ENCODE measurements at places on chromosomes 7 and 10.
A peak's percentile ranks its signal among the peaks of the same experiment; 100 is the strongest.

GRCh38 chr7:102190776-102191350, 95.8 kb upstream of the SH2B2 start:
- DNase-seq, result no peak

GRCh38 chr7:33926535-33926934, 21.2 kb downstream of the BMPER start:
- no peak for DNase-seq

DNA sequence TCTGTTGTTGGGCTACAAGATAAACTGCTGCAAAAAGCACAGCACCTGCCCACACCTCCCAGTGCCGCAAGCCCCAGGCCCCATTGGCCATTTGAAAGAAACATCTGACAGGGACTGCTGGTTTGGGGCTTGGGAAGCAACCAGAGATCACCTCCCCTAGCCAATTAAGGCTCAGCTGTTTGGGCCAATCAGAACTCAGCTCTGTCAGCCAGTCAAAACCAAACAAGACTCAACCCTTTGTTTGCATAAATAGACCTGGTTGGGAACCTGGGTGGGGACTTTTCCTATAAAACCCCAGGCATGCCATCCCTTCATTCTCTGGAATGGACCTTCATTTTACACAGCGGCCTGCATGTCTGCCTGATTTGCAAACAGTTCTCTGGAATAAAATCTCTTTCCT, 17.2 kb upstream of the NME8 start:
- DNase-seq, result no peak

- DNase-seq, result no peak
Measured at GRCh38 chr7:3748389-3748788, 447.3 kb downstream of the SDK1 start.

GRCh38 chr7:128869944-128870285, 7.3 kb downstream of the ATP6V1F start:
- no peak for DNase-seq

- no peak for DNase-seq
Measured at GRCh38 chr7:138669364-138669763, 31.8 kb downstream of the SVOPL start.

- no peak for DNase-seq
Measured at GRCh38 chr7:110898516-110898915, 192.4 kb upstream of the LRRN3 start.

DNA sequence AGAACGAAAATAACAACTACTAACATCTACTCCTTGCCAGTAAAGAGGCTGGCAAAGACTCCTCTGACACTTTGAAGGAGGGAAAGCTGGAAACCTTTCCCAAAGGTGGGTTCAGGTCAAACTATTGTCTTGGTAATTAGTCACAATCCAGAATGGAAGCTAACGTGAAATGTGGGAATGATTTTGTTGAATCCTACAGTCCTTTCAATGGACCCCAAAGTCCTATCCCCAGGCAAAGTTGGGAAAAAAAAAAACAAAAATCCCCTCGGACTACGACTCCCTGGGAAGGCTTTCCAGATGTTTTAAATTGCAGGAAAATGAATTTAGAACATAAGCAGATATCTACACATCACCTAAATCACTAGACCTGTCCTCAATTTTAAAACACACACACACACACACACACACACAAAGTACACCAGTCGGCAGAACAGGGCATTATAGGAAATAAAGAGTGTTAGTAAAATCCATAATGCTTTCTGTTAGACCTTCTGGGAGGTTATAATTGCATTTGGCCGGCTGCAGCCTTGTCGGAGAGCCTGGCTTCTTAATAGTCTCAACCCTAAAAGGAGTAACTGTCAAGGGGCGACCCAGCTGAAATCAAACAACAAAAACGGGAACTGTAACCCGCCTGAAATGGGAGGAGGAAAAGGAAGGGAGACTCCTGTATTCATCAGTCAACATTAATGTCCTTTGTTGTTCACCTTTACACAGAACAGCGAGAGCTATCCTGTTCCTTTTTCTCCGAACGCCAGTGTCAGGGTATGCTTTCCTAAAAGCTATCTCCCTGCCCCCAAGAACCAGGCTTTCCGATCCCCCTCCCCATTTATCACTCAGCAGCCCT, 1.5 kb downstream of the DOCK4 start:
- peak; percentile 30 for DNase-seq

DNA sequence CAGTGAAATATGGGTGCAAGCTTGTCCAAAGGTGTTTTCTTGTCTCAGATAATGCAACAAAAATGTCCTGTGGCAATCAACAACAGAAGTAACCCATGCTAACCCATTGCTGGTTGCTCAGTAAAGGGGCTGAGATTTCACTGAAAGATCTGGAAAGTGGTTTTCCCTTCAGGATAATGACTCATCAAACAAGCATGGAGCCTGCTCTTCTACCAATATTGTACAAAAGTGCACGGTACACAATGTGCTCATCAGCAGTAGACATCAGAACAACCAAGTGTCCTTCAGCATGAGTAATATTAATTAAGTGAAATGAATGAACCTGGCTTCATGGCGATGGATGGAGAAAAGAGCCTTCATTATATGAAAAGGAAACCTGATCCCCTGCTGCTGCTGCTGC, 287.1 kb upstream of the NEBL start:
- DNase-seq, result no peak

DNA sequence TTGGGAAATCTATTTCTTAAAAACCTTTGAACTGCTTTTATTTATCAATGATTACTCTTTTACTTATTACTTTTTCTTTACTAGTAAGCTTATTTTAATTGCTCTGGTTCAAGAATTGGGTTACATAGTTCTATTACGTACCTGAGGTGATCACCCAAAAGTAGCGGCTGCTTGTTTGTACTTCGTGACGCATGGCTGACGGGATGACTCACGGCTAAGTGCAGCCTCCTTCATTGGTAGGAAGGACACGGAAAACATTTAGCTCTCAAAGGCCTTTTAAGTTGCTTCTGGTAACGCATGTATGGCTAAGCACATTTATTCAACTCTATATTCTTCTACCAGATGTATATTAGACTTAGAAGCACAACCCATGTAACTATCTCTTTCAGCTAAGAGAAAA, 285.8 kb upstream of the SP4 start:
- no peak for DNase-seq

GRCh38 chr10:110815354-110816004, 56.2 kb upstream of the PDCD4 start:
- no peak for DNase-seq

DNA sequence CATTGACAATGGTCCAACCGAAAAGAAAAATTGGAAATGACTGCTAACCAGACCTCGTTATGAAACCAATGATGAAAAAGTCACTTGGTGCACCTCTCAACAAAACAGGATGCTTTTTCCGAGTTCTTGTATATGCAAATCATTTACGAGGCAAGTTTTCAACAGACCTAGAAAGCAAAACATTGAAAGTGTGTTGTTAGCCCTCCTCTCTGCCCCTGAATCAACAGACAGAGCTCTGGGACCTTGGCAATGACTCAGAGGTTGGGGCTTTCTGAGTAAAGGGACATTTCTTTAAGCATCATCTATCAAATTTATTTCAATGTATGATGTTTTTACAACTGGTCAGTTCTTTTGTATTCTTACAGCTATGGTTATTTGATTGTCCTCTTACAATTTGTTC, 16.3 kb upstream of the DKK1 start:
- DNase-seq, result no peak

DNA sequence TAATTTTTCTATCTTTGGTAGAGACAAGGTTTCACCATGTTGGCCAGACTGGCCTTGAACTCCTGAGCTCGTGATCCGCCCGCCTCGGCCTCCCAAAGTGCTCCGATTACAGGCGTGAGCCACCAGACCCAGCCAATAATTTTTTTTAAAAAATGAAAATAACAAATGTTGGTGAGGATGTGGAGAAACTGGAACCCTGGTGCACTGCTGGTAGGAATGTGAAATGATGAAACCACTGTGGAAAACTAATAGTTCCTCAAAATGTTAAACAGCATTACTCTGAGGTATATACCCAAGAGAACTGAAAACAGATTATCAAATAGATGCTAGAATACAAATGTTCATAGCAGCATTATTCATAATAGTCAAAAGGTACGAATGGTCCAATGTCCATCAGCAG, 23.0 kb upstream of the YWHAG start:
- DNase-seq, result no peak

DNA sequence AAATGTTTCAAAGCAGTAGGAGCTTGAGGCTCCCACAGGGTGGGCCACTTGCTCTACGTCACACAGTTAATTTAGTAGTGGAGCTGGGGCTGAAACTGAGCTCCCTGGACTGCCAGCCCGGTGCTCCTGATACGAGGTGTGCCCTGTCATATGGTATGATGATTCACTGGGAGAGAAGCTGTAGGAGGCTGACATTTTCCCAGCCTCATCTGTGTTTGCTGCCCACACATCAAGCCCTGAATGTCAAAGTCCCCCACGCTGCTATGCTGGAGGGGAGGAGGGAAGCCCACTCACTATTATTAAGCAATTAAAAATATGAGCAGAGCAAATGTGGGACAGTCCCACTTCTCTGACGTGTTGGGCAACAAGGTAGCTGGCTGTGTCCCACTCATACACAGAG, 81.2 kb upstream of the SORCS3 start:
- no peak for DNase-seq

DNA sequence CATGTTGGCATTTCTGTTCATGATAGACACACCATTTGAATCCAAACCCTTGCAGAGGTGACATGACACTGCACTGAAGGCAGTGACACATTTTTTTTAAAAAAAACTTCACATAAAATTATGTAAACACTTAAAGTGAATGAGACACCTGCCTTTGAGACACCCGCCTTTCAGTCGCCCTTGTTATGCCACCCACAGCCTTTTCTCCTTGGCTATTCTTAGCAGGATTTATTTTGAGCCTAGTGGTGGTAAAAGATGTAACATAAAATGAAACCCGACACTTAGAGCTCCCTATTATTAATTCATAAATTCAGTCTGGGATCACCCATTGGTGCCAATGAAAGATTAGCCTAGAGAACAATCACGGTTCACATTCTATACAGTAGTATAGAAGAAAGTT, 161.3 kb downstream of the DYNC1I1 start:
- no peak for DNase-seq

GRCh38 chr7:3754493-3755341, 453.7 kb downstream of the SDK1 start:
- peak; percentile 65 for DNase-seq

DNA sequence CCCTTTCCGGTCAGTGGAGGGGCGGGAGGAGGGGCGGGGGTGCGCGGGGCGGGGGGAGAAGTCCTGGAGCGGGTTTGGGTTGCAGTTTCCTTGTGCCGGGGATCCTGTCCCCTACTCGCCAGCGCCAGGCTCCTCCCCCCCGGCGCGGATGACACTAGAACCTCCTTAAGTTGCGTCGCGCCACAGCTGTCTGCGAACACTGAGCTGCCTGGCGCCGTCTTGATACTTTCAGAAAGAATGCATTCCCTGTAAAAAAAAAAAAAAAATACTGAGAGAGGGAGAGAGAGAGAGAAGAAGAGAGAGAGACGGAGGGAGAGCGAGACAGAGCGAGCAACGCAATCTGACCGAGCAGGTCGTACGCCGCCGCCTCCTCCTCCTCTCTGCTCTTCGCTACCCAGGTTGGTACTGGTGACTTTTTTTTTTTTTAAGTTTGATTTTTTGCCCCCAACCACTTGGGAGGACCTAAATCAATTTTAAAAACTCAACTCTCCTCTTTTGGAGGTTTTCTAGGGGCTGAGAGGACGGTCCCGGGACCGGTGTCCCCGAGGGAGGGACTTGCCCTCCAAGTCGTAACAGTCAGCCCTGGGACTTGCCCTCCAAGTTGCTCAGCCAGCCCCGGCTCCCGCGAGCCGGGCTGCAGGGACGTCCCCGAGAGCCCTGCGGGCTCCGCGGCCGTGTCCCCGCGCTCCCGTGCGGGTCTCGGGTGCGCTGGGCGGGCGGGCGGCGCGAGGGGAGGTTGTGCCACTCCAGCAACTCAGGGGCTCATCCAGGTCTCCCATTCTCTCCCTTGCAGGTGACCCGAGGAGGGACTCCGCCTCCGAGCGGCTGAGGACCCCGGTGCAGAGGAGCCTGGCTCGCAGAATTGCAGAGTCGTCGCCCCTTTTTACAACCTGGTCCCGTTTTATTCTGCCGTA, at the start of gene GATA3:
TSS of gene GATA3 (plus strand) at position 195 of the 914 bp plus-strand sequence. CDS start 968 bp downstream, outside the sequence.
- DNase-seq, result peak; percentile 27

- DNase-seq, result peak; percentile 52
Measured at GRCh38 chr10:25682203-25682851, 251.7 kb upstream of the MYO3A start.

GRCh38 chr10:97243836-97244235, 48.6 kb downstream of the ARHGAP19 start:
- no peak for DNase-seq

DNA sequence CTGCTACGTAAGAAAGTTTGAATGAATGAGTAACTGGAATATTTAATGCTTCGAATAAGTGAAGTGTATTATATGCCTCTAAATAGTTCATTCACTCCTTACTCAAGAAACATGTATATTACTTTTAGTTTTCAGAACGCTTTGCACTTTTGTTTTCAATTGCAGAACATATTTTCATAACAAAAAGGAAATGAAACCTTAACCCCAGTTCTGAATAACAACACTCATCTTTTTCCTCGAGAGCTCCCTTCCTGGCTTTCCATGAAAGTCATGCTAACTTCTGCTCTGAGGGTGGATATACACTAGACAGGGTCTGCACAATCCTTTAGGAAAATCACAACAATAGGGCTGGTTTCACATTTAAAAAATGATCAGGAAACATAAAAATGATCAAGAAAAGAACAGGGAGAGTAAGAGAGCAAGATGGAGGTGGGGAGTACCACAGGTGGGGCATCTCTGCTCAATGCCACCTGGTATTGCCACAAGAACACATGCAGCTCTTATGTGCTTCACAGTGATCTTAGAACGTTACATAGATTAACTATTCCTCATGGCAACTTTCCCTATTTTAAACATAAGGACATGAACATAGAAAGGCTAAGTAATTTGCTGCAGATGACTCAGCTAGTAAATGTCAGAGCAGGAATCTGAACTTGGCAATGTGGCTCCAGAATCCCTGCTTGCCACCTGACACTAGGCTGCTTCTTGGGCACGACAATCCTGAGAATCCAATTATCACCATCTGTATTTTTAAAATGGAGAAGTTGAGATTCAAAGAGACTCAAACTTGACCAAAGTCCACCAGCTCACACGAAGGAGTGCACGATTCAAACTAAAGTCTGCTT, 219.5 kb upstream of the AOAH start:
- DNase-seq, result no peak

DNA sequence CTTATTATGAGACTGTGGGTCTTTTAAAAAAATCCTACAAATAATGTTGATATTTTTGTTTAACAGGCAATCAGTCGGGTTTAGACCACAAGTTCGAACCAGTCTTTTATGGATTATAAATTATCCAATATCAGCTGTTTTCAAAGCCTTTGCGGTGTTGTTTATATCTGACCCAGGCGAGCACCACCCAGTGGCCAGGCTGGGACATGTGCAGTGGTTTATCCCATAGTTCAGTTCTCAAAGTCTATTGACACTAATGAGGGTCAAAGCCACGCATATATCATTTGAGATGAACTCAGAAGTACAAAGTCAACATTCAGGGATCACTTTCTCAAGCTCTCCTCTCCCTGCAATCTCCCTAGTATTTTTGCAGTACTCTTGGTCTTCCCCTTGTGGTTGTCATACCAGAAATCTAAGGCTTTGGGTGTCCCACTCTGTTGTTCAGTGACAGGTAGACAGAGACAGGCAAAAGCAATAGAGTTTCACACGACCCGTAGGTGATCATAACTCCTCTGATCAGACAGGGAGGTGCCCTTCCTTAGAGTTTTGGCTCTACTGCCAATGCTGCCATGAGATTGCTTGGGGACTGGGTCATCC, 117.4 kb upstream of the POM121L12 start:
- DNase-seq, result no peak
